CD4-positive, CD25-positive, alpha-beta regulatory T cell (primary cell): ENCODE measurements at places on chromosomes 6 and 20. TPM values are rescaled to one million over a fixed set of nuclear protein-coding genes. Genes with fewer than 3 reads are reported as not detected.
A peak's percentile ranks its signal among the peaks of the same experiment; 100 is the strongest.

- H3K4me3 ChIP-seq = no peak overlapping the region
- H3K27me3 ChIP-seq = peaks cover 17% of the 10 kb centered on the region
- H3K27ac ChIP-seq = no peak overlapping the region
- no peaks in the 10 kb centered on the region for H3K36me3 ChIP-seq
- no peak for DNase-seq
These were observed 140.0 kb upstream of the ATXN1 start for GRCh38 chr6:16901306-16901705.

Gene MRPS18A
- total RNA-seq = 24.3 TPM

DNA sequence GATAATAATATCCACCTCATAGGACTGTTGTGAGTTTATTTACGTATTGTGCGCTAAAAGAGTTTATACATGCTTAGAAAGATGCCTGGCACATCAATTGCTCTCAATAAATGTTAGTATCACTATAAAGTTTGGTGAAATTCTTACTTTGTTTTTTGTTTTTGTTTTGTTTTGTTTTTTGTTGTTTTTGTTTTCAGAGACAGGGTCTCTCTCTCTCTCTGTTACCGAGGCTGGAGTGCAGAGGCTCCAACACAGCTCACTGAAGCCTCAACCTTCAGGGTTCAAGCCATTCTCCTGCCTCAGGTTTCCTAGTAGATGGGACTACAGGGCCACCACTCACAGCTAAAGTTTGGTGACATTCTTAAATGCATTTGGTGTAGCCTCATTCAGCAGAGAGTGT, 32.2 kb upstream of the BTN3A2 start:
- peaks cover 20% of the 10 kb centered on the region for H3K4me1 ChIP-seq
- no peaks in the 10 kb centered on the region for H3K36me3 ChIP-seq
- H3K27me3 ChIP-seq = peaks cover 47% of the 10 kb centered on the region
- no peak overlapping the region for H3K4me3 ChIP-seq
- no peak overlapping the region for H3K27ac ChIP-seq

- no peak for DNase-seq
- peak overlapping the region; percentile 77 for H3K27ac ChIP-seq
- H3K27me3 ChIP-seq = no peaks in the 10 kb centered on the region
- peak overlapping the region; percentile 43 for H3K4me3 ChIP-seq
- peaks cover 2% of the 10 kb centered on the region for H3K36me3 ChIP-seq
- H3K4me1 ChIP-seq = peaks cover 43% of the 10 kb centered on the region
These were observed 10.7 kb downstream of the TULP4 start for GRCh38 chr6:158322724-158323560.

DNA sequence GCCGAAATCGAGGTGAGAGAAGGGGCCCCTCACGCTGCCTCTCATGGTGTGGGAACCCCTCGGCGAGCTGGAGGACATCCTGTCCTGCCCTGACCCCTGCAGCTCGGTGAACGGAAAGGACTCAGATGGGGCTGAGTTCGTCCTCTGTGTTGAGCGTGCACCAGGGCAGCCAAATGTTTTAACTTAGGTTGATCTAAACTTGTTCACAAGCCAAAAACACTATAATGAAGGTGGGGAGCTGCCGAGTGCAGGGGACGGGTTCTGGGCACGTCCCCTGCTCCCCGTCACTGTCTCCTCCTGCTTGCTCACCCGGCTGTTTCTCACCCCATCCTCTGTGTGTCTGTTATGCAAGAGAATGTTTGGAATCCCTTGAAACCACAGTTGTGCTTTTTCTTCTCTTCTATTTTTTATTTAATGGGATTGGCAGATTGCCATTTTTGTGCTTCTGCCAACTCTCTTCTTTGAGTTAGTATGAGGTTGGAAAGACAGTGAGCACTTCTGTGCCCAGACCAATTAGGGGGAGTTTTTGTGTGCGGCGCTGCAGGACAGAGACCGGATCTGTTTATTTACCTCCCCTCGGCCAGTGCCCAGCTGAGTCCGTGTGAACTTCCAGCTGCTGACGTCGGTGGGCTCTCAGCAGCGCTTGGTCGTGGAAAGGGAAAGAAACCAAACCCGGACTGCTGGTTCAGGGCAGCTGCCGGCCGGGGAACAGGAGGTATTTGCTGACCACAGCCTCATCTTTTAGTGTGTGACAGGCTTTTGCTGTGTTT, 158.1 kb downstream of the DTNBP1 start:
- H3K27me3 ChIP-seq = no peaks in the 10 kb centered on the region
- H3K36me3 ChIP-seq = peaks cover 76% of the 10 kb centered on the region
- H3K4me1 ChIP-seq = no peaks in the 10 kb centered on the region
- no peak for DNase-seq
- H3K4me3 ChIP-seq = no peak overlapping the region
